ENCODE measurements at places on chromosomes 12 and 14.

- DNase-seq = no peak
These were observed 196.4 kb downstream of the RGS6 start for GRCh38 chr14:72128629-72129028.

DNA sequence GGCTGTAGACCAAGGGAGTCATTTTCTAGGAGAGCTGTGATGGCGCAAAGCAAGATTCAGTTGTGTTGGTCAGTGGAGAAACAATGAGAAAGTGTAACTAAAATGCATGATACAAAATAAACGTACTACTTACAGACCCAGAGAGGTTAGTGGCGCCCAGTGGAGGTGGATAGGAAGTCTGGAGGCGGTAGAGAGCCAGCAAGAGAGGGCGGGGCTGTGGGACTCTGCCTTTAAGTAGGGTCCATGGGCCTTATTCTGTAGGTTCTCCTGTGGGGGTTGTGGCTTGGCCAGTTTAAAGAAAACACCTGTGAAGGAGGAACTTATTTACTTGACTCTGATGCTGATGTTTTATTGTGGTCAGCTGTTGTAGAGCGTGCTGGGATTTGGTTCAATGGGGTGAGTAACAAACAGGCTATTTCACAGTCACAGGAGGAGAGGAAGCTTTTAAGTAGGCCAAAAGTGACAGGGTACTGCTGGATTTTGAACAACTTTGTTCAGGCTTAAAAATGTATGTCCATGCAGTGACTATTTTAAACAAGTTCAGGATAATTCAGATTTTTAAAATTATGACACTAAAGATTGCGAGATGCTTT is 1097.7 kb downstream of the TMTC2 start:
- no peak for DNase-seq

DNA sequence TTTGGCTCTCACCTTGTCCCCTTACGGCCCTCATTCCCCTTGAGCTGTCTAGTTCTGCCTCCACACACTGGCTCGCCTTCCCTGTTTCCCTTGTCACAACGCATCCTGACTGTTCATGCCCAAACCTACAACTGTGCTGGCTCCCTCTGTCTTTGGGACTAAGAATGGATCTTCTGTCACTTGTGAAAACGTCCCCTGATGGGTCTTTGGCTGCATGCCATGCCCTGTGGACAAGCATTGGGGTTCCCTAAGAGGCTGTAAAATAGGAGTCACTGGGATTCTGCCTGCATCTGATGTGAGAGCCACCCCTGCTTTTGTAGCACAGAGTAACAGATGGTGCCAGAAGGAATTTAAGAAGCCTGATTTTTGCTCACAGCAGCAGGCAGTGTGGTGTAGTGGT is 285.3 kb upstream of the CRY1 start:
- DNase-seq = peak; percentile 38

DNA sequence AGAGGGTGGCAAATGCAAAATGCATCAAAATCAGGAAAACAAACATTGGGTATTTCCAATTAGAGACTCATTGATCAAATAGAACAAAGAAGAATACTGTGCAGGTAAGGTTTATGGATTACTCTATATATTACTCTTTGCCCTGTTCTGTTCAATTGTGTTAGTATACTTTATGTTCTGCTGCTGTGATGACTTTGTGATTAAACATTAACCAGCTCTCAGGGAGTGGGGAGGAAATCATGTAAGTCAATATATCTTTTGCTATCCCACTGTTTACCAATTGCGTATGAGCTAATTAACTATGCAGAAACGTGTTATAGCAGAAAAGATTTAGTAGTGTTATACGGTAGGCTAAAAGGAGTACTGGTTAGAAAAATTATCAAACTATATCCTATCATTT is 129.4 kb downstream of the PDE3A start:
- DNase-seq = no peak

GRCh38 chr12:58007875-58008274 is 66.5 kb downstream of the ATP23 start:
- no peak for DNase-seq

GRCh38 chr14:35821564-35822411 is 4.3 kb upstream of the BRMS1L start:
- peak; percentile 36 for DNase-seq

- DNase-seq = no peak
These were observed 10.9 kb downstream of the NT5DC3 start for GRCh38 chr12:103830025-103830725.

DNA sequence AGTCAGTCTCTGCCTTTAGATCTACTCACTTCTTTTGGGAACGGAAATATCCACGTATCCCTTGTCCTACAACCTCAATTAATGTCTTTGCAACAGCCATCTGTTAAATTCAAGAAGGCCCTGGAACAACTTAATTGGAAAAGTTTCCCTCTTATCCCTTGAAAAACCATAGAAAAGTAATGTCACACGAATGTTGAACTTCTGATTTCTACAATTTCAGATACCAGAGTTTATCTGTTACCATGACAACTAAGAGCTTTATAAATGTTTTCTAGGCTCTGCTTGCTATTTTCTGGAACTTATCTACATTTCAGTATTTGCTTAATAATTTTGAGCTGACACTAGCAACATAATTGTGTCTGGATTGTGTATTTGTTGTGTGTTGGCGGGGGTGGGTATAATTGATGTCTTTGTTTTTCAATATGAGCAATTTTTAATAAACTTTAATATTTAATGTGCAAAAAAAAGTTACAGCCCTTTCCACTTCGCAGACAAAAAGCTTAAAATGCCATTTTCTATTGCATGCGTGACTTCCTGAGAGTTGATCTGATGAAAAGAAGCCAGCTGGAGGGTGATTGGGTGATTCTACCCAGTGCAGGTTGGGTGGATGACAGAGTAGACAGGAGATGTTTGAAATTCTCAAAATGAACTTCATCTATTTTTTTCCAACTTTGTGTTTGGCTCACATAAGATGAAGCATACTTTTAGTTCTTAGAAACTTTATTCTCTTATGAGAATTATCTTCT is 11.8 kb upstream of the EDDM3A start:
- no peak for DNase-seq

DNA sequence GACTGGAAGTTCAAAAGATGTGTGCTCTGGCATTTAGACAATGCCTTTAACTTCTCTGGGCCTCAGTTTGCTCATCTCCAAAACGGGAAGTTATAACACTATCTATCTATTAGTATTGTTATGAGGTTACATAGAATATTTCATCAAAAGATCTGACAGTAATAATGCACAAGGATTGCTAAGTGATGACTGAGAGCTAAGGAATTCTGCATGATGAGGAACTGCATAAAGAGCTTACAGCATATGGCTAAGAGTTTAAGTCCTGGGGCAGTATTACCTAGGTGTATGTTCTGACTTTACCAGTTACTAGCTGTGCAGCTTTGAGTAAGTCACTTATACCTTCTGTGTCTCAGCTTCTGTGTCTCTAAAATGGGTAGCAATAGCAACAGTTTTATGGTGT is 160.1 kb upstream of the TMPO start:
- no peak for DNase-seq

- DNase-seq = no peak
These were observed 20.0 kb downstream of the SIVA1 start for GRCh38 chr14:104772707-104773504.

GRCh38 chr12:87793131-87793530 is 236.1 kb downstream of the C12orf50 start:
- no peak for DNase-seq

GRCh38 chr14:94686511-94687160 is 74.4 kb downstream of the SERPINA3 start:
- no peak for DNase-seq

GRCh38 chr12:44157359-44157758 is 321.5 kb downstream of the TMEM117 start:
- no peak for DNase-seq

- DNase-seq = no peak
These were observed 2.9 kb downstream of the KRT79 start for GRCh38 chr12:52831251-52831650.

GRCh38 chr12:66047411-66048021 is 83.0 kb downstream of the LLPH start:
- no peak for DNase-seq

DNA sequence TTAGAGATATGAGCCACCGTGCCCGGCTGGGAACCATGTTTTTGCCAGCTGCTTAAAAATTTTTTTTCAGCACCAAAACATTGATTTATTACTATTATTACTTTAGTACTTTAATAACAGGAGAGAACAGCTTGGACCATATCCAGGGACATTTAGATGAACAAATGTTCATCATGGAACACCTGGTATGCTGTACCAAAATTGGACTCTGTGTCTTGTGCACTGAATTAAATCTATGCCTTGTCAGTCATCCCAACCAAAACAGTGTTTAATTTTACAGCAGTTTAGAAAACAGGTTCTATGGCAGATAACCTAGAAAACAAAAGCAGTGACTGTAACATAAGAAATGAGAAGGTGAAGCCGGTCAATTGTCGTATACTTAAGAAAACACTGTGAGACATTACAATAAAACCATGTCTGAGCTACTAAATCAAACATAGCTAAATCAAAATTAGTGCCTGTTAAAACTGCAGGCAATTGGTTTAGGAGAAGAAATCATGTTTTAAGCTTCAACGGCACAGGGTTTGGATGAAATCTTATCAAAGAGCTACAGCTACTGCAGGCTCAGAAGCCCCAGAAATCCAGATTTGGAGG is 58.2 kb upstream of the PYGL start:
- no peak for DNase-seq

- DNase-seq = no peak
These were observed 12.0 kb downstream of the CFAP73 start for GRCh38 chr12:113161415-113162016.

DNA sequence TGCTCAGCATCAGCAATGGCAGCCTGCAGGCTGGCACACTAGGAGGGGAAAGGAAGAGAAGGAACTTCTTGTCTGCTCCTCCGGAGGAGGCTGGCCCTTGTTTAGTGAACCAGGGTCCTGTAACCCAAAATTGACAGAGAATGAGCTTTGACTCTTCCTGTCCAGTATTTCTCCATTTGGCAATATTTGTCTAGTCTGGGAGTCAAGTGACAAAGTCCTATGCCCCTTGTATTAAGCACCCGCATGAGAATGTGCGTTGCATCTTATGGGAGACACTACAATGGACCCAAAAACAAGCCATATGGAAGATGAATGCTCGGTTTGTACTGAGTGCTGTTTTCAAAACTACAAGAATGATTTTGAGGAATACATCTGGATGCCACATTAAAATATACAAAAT is 3.8 kb downstream of the KRT6C start:
- DNase-seq = no peak

- no peak for DNase-seq
These were observed 162.1 kb downstream of the FUT8 start for GRCh38 chr14:65574611-65575010.

DNA sequence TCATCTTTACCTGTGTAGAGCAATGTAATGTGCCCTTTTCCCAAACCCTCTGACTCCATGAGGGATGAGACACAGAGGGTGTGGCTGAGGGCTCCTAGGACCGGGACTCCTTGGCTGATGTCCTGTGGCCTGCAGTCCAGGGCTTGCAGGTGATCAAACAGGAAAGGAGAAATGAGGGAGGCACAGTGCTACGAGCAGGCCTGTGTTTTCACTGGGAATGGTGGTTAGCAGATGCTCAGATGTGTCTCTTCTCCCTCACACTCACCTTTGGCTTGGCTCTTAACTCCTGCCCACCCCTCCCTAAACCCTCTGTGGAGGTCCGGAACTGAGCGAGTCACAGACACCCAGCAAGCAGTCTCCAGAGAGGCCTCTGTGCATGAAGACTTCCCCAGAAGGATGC is 254.4 kb downstream of the DAD1 start:
- no peak for DNase-seq

- DNase-seq = no peak
These were observed 144.7 kb downstream of the ADGRD1 start for GRCh38 chr12:131098178-131098981.

- peak; percentile 55 for DNase-seq
These were observed 43.3 kb upstream of the MBIP start for GRCh38 chr14:36363704-36364103.

DNA sequence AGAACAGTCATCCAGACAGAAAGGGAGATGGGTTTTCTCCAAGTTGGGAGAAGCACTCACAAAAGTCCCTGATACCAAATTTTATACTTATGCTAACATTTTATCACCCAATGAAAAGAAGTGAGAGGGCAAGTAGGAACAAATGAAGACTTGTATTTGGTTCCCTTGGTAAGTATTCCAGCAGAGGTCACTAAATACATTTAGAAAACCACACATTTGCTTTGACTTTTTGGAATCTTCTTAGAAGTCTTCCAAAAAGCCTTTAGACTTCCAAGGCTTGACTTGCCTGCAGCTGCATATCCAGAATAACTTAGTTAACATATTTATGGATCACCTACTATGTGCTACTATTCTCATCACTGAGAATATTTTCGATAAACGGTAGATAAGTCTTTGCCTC is 3.1 kb upstream of the GYS2 start:
- DNase-seq = no peak

DNA sequence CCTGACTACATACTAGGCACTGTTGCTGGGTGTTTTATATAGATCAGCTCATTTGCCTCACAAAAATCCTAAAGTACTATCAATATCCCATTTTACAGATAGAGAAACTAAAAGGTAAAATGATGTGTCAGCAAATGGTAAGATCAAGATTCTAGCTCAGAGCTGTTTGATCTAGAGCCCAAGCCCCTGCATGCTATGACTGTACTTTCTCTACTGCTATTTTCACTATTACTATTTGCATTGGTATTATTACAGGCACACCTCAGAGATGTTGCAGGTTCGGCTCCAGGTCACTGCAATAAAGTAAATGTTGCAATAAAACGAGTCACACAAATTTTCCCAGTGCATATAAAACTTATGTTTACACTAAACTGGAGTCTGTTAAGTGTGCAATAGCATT is 10.9 kb downstream of the ISCU start:
- no peak for DNase-seq

DNA sequence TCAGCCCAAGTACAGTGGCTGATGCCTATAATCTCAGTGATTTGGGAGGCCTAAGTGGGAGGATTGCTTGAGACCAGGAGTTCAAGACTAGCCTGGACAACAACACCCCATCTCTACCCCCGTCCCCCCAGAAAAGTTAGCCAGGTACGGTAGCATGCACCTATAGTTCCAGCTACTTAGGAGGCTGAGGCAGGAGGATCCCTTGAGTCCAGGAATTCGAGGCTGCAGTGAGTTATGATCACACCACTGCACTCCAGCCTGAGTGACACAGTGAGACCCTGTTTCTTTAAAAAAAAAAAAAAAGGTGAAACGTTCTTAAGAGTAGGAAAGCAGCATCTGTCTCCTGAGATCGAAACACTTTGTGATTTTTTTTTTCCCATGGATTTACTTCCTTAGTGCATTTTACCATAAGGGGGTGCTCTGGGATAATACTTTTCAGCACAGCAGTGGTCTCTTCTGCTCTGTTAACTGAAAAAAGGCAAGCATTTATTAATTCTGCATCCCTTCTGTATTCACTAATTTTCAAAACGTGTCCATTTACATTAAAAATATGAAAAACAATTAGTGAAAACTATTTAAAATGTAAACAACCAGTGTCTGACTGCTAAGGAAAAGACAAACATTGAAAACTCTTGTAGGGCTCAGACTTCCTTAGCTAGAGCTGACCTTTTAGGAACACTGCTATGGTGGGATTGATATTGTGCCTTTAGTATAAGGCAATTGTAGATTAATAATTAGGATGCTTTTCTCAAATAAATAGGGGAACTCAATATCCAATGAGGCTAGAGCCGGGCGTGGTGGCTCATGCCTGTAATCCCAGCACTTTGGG is 31.2 kb upstream of the USP44 start:
- DNase-seq = peak; percentile 67
